ENCODE measurements at places on chromosomes 6 and 20.

- no peak for DNase-seq
These were observed 222.9 kb downstream of the UBE3D start for GRCh38 chr6:82842721-82843120.

DNA sequence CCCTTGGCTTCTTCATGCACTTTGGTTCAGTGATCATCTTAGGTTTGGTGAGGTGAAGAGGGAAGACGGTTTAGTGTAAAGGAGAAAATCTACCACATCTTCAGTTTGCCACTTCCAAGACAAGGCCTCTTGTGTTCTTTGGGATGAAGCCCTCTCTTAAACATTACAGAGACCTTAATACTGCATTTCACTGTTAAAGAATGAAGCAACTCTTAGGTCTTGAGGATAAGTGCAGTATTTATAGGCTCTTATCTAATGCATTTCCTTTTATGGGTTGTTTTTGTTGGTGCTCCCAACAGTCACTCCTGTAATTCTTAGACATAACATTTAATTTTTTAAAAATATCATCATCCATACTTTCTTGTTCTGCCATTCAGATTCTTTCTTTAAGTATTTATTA lies 139.9 kb upstream of the LAMP5 start:
- no peak for DNase-seq

DNA sequence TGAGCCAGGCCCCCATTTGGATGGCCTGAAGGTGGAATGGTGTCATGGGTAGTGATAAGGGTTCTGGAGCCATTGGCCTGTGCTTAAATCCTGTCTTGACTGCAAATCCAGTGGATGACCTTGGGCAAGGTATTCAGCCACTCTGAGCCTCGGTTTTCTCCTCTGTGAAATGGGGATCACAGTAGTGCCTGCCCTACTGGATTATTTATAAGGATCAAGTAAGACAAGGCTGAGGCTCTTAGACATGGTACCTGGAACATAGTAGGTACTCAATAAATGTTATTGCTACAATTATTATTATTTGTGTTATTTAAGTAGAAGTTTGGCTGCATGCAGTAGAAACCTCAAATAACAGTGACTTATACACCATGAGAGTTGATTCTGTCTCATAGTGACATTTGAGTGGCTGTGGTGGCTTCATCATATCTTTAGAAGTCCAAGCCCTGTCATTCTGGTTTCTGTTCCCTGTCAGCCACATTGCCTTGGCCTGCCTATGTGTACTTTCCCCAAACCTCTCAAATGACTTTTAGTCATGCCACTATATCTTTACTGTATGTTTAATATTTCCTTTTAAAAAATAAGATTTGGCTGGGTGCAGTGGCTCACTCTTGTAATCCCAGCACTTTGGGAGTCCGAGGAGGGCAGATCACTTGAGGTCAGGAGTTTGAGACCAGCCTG lies 37.6 kb upstream of the CHMP4B start:
- no peak for DNase-seq

- no peak for DNase-seq
These were observed 232.5 kb downstream of the PKHD1 start for GRCh38 chr6:51854876-51855275.

- no peak for DNase-seq
These were observed 224.8 kb downstream of the TFAP2A start for GRCh38 chr6:10190042-10190441.

- DNase-seq, result no peak
These were observed 122.2 kb downstream of the KIF13A start for GRCh38 chr6:17865243-17865642.

GRCh38 chr6:165774903-165775601 lies 112.0 kb upstream of the PDE10A start:
- no peak for DNase-seq

- no peak for DNase-seq
These were observed 87.3 kb downstream of the KCNB1 start for GRCh38 chr20:49395183-49395582.

DNA sequence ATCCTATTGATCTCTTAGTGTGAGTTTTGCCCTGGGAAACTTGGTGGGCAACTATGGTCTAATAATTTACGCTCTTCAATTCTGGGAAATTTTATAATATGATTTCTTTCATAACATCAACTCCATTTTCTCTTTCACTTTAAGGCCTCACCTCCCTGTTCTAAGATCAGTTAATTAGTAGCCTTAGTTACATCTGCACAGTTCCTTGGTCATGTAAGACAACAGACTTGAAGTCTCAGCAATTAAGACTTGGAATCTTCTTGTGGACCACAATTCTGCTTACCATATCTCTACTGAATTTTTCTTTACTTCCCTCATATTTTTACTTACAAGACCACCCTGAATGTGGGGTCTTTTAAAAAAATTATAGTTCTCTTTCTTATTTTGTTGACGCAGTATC lies 8.7 kb downstream of the ENPP3 start:
- DNase-seq, result no peak

GRCh38 chr6:88111991-88112390 lies 54.2 kb downstream of the CNR1 start:
- DNase-seq, result no peak

- peak; percentile 56 for DNase-seq
These were observed 22.2 kb downstream of the PCMTD2 start for GRCh38 chr20:64277571-64278316.

DNA sequence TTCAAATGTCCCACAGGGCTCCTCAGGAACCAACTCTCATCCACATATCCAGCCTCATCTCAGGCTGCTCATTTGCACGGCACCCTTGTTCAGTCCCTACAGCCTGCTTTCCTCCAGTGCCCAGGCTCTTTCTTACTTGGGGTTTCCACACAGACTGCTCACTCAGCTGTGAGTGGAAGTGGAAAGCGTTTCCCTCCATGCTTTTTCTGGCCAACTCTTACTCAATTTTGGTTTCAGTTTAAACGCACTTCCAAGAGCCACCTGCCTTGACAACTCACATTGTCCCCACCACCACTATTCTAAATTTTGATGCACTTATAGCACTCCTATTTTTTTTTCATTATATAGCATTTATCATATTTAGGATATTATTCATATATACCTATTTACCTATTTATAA lies 367.1 kb downstream of the PKHD1 start:
- no peak for DNase-seq

DNA sequence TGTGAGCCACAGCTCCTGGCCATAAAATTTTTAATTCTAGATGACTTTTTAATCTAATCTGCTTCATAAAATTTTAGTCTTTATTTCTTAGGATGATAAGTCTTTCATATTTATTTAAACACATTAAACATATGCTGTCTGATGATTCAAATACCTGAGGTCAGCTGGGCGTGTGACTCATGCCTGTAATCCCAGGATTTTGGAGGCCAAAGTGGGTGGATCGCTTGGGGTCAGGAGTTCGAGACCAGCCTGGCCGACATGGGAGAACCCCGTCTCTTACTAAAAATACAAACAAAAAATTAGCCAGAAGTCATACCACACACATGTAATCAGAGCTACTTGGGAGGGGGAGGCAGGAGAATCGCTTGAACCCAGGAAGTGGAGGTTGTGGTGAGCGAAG lies 53.1 kb downstream of the RBM24 start:
- DNase-seq, result no peak

DNA sequence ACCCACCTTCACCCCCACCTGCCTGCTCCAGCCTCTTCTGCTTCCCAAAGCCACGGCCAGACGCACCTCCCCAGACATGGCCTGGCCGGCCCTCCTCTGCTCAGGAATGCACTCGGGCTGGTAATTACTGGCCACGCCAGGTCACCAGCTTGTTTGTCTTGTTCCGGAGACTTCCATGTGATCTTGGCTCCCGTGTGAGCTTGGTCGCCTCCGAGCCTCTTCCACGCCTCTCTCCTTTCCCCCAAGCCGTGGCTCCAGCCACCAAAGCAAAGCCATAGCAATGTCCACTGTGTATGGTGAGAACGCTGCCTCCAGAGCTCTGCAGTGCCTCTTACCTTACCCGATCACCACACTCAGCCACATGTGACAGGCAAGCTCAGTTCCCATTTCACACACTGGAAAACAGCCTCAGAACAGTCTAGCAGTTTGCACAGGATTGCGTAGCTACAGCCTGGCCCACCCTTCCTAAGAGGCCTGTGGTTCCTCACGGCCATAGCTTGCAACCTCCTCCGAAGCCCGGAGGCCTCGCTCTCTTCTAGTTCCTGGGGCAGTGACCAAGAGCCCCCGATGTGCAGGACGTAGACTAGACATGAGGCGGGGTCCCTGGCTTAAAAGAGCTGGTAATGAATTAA lies 48.1 kb upstream of the AFDN start:
- DNase-seq, result no peak

DNA sequence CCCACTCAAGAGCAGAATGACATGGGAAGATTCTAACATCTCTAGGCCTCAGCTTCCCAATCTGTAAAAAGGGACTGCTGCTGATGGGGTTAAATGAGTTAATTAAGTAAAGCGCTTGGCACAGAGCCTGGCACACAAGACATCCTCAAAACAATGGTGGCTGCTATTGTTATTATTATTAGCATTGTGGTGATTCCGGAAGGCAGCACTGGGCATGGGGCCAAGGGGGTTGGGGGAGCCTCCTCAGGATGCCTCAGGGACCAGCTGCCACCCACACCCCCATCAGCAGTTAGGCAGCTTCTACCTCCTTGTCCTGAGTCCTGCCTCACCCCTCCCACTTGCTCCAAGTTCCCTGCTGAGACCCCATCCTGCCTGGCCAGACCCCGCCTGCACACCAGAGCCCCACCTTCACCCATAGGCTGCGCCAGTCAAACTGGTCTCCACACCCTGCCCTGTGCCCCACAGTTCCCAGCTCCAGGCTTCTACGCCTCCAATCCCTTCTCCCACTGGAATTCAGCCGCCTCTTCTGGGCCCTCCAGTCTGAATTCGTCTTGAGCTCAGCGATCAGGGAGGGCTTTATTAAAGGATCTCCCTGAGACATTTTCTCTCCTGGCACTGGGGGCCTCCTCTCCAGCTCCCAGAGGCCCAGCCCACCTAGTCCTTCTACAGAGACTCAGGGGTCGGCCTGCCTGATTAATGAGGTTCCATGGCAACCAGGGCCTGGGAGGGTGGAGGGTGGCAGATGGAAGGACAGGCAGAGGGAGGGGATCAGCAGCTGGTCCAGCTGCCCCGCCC lies 1.5 kb downstream of the E2F1 start:
- DNase-seq, result no peak

DNA sequence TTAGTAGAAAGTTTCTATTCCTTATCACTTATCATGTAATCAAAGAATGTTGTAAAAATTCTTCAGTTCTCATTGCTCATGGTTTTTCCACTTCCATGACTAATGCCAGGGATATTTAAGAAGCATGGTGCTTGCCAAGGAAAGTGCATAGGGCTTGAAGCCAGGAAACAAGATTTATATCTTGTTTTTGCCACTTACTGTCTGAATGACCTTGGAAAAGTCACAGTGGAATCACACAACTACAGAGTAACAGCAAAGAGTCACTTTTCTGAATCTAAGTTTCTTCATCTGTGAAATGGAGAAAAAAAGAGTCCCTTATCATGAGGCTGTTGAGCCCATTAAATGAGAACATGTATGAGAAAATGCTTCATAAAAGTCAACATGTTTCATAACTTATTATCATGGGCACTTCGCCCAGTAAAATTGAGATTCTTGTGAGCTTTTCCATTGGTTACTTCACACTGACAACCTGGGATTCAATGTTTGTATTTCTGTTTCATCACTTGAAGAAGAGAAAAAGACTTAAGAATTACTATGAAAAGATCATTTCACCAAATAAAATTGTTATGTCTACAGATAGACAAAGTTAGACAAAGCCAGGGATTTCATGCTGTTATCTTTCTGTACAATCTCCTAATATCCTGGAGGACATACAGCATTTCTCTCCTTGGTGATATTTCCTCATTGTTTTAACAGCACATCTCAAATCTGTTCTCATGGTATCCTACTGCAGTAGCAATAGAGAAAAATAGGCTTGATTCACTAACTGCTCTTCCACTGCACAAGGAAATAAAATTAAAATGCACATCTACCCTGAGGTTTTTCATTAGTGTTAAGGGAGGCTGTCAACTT lies 7.6 kb upstream of the BMP5 start:
- no peak for DNase-seq

DNA sequence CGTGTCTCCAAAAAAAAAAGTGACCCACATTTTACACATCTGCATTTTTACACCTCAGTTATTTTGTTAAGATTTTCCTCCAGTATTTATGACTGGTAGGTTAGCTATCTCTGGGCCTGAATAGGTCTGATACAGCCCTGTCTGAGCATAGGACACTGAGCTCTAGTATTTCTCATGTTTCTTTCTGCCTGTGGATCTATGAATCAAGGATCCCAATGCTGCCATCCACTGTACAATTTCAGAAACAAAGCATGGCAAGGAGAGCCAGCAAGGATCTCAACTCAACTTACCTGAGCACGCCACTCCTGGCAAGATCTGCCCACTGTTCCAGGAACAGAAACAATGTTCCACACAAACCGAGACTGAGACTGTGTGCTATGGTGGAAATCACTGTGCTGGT lies 36.4 kb upstream of the ENPP5 start:
- no peak for DNase-seq

GRCh38 chr20:50569864-50570836 lies 60.0 kb downstream of the PTPN1 start:
- no peak for DNase-seq

DNA sequence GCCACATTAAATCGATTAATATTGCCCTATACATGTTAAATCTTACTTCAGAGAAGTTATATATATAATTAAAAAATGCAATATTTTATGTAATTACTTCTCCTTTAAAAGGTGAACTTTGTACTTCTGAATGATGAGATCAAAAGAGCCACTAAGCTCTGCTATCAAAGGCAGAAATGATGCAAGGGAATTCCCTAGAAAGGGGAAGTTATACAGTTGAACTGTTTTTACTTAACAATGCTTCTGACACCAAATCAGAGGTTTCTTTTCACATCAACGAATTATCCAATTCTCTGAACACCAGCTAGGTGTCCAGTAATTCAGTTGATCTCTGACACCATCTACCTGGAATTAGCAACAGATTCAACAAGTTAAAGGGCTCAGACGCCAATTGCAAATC lies 319.9 kb upstream of the TSHZ2 start:
- DNase-seq, result no peak

DNA sequence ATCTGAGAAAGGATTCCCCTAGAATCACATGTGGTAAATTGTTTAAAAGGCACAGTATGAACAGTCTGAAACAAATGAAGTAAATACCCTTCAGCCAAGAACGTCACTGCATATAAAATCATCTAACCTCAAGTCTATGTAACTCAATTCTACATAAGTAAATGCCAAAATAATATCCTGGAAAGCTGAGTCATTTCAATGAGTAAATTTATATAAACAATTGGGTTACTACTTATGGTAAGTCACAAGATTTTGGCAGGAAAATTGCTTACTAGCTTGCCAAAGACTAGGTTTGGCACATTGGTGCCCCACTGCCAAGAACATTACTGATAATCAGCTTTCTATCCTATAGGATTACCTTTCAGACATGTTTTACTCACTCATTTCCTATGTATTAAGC lies 8.4 kb downstream of the GMDS start:
- no peak for DNase-seq

- no peak for DNase-seq
These were observed 224.9 kb downstream of the PHACTR1 start for GRCh38 chr6:12941422-12941821.

- DNase-seq, result no peak
These were observed 53.7 kb downstream of the GFOD1 start for GRCh38 chr6:13433709-13434121.

GRCh38 chr6:151842816-151843215 lies 35.3 kb downstream of the ESR1 start:
- no peak for DNase-seq

GRCh38 chr6:134873500-134874388 lies 76.2 kb downstream of the ALDH8A1 start:
- no peak for DNase-seq

GRCh38 chr6:123546537-123546936 lies 90.2 kb downstream of the TRDN start:
- DNase-seq, result no peak
